ENCODE measurements at places on chromosomes 3 and 15.

GRCh38 chr3:11807686-11808085, 39.0 kb downstream of the TAMM41 start:
- no peak for DNase-seq

DNA sequence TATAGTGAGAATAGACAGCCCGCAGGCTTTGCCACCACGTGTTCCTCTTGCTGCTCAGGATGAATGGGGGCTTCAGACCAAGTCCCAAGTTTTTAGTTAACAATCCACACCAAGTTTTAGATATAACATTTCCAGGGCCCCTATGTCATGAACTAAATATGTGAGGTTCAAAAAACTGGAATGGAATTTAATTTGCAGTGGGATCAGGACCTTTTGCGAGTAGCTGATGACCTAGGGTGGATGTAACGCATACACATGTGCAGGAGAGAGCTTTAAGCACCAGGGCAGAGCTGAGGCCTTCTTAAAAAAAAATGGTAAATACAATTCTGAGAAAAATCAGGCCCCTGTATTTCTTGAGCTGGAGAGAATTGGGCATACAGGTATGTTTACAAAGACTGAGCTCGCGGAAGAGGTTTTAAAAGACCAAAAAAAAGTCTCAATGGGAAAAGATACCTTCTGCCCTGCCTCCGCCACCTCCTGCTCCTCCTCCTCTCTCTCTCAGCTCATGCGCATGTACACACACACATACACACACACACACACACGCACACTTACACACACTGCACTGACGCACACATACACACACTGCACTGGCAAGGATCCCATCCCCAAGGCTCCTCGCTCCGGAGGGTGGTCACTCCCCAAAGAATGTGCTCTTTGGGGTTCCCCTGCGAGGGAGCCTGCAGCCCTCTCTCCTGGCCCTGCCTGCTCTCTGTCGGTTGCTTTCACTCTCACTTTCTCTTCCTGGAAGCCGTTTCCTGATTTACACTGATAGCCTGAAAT, 48.2 kb upstream of the IGF1R start:
- DNase-seq, result no peak

DNA sequence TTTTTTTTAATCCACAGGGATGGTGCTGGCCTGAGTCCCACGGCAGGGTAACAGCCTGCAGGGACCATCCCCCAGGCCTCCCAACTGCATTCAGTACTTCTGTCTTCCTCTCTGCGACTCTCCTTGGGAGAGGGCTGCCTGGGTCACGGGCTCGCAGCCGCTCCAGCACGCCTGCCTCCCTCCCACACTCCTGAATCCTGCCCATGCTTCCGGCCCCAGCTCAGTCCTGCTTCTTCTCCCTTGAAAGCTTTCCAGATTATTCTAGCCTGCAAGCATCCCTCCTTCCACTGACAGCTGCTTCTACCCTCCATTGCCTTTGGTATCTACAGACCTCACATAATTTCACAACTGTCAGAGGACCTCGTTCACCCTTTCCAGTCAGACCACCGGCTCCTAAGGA, 32.4 kb downstream of the MEGF11 start:
- no peak for DNase-seq

- no peak for DNase-seq
Measured at GRCh38 chr3:174202561-174202960, 656.6 kb upstream of the NAALADL2 start.

DNA sequence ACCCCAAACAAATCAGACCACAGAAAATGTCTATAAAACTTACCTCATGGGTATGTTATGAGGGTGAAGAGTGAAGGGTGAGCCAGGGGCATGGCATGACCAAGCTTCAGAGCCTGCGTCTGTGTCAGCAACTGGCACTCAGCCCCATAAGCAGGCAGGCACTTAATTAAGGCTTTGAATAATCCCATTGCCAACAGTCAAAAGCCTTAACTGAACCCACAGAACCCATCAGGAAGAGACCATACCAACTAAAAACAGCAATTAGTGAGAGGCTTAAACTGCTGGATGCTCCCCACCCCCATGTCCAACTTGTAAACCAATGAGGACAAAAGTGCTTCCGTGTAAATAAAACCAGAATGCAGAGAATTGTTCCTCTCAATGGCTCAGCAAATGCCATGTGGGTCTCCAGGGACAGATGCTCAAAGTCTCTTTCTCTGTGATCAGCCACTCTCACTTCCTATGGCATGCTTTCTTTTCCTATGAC, 126.0 kb downstream of the MYLK start:
- DNase-seq, result no peak

Measured in stimulated activated CD8-positive, alpha-beta memory T cell treated with anti-CD3 and anti-CD28 coated beads, Interleukin-15, amount 100 ng/mL, for 48 hours (primary cell).